Right lung (tissue), 10 donors: ENCODE measurements at places on chromosomes 13 and 19. TPM values are rescaled to one million over a fixed set of nuclear protein-coding genes. Genes with fewer than 3 reads are reported as not detected.

- DNase-seq = no peak
These were observed 90.0 kb upstream of the SERP2 start for GRCh38 chr13:44283600-44283999.

GRCh38 chr13:67273001-67273400, 42.9 kb upstream of the PCDH9 start:
- no peak for DNase-seq

OR4F17 gene
- not detected for polyA plus RNA-seq

DNA sequence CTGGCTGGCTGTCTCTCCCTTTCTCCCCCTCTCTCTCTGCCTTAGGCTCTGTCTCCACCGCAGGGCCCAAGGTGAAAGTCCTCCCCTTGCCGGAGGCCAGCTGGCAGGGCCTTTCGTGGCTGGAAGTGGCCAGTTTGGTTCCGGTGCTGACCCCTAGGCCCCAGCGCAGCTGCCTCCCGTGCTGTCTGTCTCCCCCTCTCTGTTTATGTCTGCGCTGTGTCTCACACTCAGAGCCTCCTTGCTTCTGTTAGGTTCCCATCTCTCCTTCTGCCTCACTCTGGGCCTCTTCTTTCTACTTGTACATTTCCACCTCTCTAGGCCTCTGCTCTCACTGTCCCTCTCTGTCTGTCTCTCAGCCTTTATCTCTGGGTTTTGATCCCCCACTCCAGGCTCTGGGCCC, 13.1 kb downstream of the CCDC97 start:
- no peak for DNase-seq

GRCh38 chr13:39596685-39597084, 6.3 kb downstream of the LHFPL6 start:
- no peak for DNase-seq

GRCh38 chr13:21025539-21025938, 35.8 kb downstream of the LATS2 start:
- no peak for DNase-seq

DNA sequence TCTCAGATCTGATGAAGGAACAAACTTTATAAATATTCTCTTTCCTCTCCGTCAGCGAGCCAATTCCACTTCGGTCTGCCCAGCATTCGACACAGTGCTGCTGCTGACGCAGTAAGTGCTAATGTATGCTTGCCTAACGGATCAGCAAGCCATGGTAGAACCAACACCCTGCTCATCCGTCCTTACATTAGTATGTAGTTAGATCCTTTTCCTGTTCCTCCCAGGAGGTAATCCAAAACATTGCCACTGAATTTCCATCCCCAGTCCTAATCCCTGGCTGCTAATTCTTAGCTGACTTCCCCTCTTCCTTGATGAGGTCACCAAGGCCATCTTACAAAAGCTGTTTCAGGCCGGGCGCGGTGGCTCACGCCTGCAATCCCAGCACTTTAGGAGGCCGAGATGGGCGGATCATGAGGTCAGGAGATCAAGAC, 88.0 kb downstream of the STARD13 start:
- DNase-seq = peak; percentile 51

ZNF208 gene
- 2.1 TPM for polyA plus RNA-seq

DNA sequence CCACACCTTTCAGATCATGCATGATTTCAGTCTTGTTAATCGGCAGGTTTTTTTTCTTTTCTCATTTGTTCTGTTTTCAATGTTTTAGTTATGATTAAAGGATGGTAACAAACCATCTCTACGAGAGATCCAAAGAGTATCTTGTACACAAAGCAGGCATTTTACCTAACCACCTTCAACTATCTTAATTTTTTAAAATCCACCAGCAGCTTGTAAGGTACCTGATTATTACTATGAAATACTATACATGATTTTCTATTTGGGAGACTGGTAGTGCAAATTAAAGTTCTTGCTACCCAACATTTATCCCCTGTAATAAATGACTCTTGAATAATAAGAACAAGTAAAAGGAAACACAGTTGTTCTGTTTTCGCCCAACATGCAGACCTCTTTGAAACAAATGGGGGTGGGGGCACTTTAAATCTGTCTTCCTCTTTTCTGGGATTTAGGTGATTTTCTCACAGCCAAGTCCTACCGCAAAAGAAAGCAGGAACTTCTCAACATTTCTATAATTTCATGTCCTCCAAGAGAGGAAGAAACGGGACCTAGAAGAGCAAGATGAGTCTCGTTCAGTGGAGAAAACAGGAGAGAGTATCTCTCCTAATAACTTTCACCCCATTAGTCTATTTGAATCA, 3.6 kb downstream of the POU4F1 start:
- DNase-seq = no peak

FFAR1 gene
- 0.49 TPM for polyA plus RNA-seq

GRCh38 chr13:97921176-97921816, 32.2 kb upstream of the IPO5 start:
- DNase-seq = no peak

DNA sequence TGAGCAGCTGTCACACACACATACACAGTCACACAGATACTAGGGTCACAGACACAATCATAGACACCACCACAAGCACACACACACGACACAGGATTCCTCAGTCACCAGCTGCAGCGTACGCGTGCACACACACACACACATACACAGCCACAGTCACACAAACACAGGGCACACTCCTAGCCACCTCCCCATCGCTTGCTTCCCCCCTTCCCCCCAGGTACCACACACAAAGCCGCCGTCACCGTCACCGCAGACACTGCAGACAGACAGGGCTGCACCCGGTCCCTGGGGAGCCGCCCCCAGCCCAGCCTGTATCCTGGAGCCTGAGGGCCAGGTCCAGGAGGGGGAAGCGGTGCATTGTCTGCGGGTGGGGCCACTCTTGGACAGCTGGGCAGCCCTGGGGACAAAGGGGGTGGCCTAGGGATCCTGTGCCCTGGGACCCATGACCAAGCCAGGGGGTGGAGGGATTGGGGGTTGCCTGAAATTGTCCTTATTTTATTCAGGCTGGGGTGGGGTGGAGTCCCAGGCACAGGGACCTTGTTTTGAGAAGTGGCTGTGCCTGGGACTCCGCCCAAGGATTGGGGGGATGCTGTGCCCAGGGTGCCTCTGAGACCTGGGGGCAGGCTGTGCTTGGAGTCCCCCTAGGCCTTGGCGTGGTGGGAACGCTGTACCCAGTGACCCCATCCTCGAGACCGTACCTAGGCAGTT, 957 bp downstream of the NUMBL start:
- no peak for DNase-seq

ZFP30 gene
- 19.1 TPM for polyA plus RNA-seq

DNA sequence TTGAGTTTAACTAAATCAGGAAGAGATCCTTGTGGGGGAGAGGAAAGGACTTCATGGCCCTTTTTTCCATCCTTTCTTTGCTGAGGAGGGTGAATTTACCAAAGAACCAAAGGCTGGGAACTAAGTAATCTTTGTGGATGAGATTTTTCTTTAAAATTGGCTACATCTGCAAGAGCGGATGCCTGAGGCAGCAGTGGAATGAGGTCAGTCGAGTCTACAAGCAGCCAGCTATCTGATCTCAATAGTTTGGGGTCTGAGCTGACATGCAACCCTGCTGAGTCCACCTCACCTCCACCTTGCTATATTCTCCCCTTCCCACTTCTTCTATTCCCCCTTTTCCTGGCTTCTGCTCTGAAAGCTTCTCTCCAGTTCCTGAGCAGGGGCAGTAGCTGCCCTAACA, 3.6 kb upstream of the DNAJC15 start:
- no peak for DNase-seq

- no peak for DNase-seq
These were observed 393.7 kb downstream of the GPC6 start for GRCh38 chr13:93620181-93620765.

- no peak for DNase-seq
These were observed 187.0 kb downstream of the MYO16 start for GRCh38 chr13:108816375-108816774.

GRCh38 chr19:29966588-29967249, 24.7 kb downstream of the URI1 start:
- DNase-seq = no peak

DNA sequence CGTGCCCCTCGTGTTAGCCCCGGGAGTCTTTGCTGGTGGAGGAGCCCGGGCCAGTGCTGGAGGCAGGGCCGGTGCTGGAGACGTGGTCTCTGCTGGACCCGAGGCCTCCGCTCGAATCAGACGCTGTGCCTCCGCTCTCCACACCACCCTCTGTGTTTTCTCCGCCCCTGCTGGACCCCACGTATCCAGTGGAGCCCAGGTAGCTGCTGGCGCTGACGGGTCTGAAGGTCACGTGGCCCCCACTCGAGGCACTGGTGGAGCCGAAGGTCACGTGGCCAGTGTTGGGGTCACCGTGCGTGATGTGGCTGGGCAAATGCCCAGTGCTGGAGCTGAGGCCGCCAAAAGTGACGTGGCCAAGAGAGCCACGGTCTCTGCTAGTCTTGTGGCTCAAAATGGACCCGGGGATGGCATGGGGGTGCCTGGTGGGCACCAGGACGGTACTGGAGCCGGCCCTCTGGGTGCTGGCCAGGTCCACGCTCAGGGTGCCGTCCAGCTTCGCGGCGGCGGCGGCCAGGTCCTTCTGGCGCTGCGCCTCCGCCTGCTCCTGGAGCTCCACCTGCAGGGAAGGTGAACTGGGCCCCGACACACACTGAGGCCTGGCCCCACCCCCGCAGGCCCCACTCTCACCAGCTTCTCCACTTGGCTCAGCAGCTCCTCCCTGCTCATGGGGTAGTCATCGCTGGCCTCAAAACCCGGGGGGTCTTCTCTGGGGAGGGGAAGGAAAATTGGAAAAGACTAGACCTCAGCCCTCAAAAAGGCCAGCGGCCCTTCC, 27.3 kb downstream of the ZNF114 start:
- no peak for DNase-seq

DNA sequence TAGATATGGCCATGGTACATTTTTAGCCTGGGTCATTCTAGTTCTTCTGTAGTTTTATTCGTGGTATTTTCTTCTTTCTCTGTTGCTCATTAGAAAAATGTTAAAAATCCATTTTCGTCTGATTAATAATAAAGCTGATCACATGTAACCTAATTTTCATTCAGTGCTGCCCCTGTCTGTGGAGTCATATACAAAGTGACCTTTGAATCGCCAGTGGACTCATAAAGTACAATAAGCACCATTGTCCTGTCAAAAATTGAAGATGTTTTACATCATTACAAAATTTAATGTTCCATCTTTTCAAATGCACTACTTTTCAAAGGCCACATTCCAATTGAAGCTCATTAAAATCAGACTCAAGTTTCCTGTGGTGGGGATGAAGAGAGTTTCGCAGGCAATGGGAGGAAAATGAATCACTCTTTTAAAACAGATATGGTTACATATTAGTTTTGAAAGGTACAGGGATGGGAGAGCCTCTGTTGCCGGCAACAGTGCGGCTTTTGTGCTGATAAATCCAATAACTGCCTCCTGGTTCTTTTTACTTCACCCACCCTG, 205.4 kb downstream of the ZNF536 start:
- DNase-seq = no peak

DNA sequence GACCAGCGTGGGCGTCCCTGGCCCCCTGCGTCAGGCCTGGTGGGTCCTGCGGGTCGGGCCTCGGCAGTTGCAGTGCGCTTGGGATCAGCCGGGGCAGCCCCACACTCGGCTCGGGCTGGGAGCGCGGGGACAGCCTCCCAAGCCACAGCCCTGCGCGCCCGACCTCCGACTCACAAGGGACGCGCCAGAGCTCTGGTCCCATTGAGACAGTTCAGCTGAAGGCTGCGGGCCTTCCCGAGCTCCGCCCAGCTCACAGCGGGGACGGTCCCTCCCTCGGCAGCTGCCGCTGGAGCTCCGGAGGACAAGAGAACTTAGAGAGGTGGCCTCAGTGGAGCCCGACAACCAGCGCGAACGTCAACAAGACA, 45.7 kb upstream of the ZNF730 start:
- DNase-seq = peak; percentile 48

URAD gene
- not detected for polyA plus RNA-seq

GRCh38 chr13:51614350-51614786, 30.1 kb downstream of the WDFY2 start:
- no peak for DNase-seq

ADGRE2 gene
- polyA plus RNA-seq = 0.43 TPM

ZNF556 gene
- not detected for polyA plus RNA-seq

GRCh38 chr19:38554676-38555141, 63.0 kb downstream of the MAP4K1 start:
- DNase-seq = no peak

DNA sequence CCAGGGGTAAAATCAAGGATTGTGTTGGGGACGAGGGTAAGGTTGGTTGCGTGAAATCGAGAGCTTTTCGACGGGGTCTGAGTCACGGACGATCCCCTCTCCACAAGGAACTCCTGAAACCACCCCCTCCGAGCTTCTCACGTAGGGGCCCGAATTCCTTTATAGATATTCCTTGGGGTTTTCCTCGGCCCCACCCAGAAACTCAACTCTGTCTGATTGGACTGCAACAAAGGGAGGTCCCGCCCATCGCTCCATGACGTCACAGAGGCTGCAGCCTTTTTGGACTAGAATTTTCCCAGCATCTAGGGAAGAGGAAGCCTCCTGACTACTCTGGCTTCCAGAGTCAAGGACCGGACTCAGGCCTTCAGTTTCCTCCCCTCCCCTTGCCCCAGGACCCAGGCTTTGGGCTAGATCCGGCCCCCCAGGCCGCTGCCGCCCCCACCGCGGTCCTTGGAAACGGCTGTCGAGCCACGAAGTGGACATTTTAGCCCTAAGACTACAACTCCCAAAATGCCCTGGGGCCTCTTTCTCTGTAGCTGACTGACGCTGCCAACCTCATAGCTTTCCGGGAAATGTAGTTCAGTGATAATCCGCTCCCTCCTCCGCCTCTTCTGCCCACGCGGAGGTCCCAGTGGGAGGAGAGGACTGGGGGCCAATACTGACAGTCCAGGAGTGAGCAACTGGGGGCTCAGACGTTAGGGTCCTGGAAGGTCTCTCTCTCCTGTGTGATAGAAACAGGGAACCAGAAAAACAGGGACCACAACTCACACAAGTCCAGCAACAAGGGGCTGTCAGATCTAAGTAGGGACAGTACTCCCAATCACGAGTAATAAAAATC, at the start of gene IZUMO1:
Gene IZUMO1, minus strand, starts transcription at position 172 of the 838 bp plus-strand sequence. CDS start 1,050 bp downstream, outside the sequence.
- DNase-seq = peak; percentile 70

DNA sequence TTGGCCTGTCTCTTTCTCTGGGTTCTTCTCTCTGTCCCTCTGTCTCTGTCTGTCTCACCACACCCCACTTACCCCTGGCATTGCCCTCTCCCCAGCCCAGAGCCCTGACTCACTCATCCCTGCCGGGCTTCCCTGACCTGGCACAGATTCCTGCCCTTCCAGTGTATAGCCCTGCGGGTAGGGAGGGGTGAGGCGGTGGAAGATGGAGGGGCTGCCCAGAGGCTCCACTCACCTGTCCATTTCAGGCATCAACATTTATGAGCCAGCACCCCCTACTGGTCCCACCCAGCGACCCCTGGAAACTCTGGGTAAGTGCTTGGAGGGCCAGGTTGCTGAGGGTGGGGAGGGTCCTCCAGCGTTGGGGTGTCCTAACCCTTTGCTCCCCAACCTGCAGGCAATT, 1.0 kb downstream of the NCCRP1 start:
- DNase-seq = no peak

DNA sequence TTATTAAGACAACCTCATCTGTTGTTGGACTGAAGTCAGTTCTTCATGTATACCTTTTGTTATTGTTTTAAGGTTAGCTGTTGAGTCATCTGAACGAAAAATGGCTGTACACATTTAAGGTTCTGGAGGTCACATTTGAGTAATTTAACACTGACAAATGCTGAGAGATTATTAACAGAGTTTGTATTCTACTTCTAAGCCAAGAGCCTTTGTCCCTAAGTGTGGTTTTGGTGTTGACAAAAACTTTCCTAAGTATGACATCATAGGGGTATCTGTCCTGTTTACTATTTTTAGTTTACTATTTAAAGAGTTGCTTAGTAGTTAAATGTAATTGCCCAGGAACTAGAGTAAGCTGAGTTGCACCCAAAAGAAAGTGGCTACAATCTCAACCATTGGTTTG, 71.9 kb downstream of the CDK8 start:
- no peak for DNase-seq

GRCh38 chr13:19838865-19839275, 24.6 kb downstream of the ZMYM5 start:
- DNase-seq = no peak
